ENCODE measurements at places on chromosomes 1 and 21. TPM values are rescaled to one million over a fixed set of nuclear protein-coding genes. Genes with fewer than 3 reads are reported as not detected.
A peak's percentile ranks its signal among the peaks of the same experiment; 100 is the strongest.

DNA sequence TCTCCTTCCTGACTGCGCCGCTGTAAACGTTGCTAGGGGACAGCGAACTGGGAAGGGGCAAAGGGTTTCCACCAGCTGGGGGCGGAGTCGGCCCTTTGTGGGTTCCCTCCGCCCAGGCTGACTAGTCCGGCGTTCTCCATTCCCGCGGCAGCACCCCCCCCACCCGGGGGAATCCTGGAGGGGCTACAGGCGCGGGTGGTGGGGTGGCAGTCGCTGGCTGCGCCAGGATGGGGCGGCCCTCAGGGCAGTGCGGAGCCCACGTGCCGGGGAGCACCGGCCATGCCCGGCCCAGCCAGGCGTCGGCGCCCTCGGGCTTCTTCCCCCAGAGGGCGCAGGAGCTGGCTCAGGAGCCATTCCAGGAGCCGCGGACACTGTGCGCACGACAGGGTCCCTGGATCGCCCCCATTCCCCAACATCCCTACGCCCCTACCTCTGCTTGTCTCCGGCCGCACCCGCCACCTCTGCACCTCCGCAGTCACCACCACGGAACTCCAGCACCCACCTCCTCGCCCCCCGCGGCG is 476 bp downstream of the BATF3 start:
- DNase-seq: peak; percentile 63

Gene C1orf185
- total RNA-seq: not detected

DNA sequence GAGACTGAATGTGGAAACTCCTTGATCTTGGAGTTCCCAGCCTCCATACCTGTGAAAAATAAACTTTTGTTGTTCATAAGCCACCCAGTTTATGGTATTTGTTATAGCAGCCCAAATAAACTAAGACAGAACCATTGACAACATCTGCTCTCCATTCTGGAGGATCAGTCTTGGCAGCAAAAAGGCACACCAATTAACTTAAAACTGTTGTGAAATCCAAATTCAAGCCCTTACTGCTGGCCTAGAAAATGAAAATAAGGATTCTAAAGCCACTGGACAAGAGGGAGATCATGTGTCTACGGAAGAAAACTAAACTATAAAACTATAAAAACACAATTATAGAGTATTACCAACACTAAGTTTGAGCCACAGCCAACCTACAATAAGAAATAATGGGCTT is 172.1 kb upstream of the RNPC3 start:
- no peak for DNase-seq

GRCh38 chr1:111967886-111968285 is 21.6 kb downstream of the KCND3 start:
- no peak for DNase-seq

DNA sequence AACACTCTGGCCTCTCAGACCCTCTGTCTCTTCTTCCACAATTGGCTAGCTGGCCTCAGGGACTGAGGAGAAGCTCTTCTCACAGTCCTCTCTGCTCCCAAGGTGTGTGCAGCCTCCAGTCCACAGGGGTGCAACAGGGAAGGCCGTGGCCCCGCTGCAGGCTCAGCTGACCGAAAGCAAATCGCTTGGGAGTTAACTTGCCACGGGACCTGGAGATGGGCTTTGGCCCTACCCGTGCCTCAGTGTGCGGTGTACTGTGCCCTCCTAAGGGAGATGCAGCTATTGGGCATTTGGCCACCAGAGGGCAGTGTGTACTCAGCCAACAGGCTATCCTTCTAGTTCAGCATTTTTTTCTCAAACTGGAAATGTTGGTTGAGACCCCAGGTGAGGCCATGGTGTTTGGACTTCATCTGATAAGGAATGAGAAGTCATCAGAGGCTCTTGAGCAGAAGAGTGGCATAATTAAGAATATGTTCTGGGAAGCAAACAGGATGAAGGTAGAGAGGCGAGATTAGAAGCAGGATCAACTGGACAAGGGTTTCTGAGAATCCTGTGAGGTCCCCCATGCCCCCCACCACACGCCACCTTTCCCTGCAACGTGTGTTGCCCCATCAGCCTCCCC is 42.5 kb upstream of the TMEM125 start:
- peak; percentile 86 for DNase-seq
